ENCODE measurements at places on chromosomes 5 and 9. TPM values are rescaled to one million over a fixed set of nuclear protein-coding genes. Genes with fewer than 3 reads are reported as not detected.

SAXO1 gene
- total RNA-seq = not detected

SLCO4C1 gene
- total RNA-seq = not detected

ZFP2 gene
- 0.65 TPM for total RNA-seq

SPATA31E1 gene
- total RNA-seq = not detected

SMC5 gene
- total RNA-seq = 19.8 TPM

CTNND2 gene
- total RNA-seq = not detected

ACO1 gene
- total RNA-seq = 48.0 TPM

MTREX gene
- total RNA-seq = 162 TPM

PCDHA8 gene
- 0.15 TPM for total RNA-seq

FAXDC2 gene
- total RNA-seq = 4.1 TPM

CARD6 gene
- 20.5 TPM for total RNA-seq

GPR150 gene
- 0.30 TPM for total RNA-seq

PCDHA1 gene
- 0.32 TPM for total RNA-seq

IL3 gene
- not detected for total RNA-seq

BOD1 gene
- total RNA-seq = 82.2 TPM

ANKDD1B gene
- total RNA-seq = under 0.01 TPM

NIPAL4 gene
- total RNA-seq = not detected

STOM gene
- total RNA-seq = 266 TPM

C9orf50 gene
- not detected for total RNA-seq

N4BP3 gene
- total RNA-seq = 28.1 TPM

PITX1 gene
- total RNA-seq = 0.32 TPM

FBXL17 gene
- 3.2 TPM for total RNA-seq

PHF24 gene
- total RNA-seq = not detected

GARIN3 gene
- not detected for total RNA-seq

CCL27 gene
- total RNA-seq = not detected

ZFAND5 gene
- 82.2 TPM for total RNA-seq

NR2F1-AS1 gene
- 12.2 TPM for total RNA-seq

LCN12 gene
- total RNA-seq = not detected

ANKRD20A1 gene
- total RNA-seq = 0.32 TPM

ATG12 gene
- 42.2 TPM for total RNA-seq

GRXCR2 gene
- not detected for total RNA-seq

ARHGEF28 gene
- 77.3 TPM for total RNA-seq

CA9 gene
- 0.15 TPM for total RNA-seq

GOLGA2 gene
- total RNA-seq = 66.3 TPM

AIF1L gene
- total RNA-seq = 16.4 TPM

PCDHB5 gene
- total RNA-seq = 0.46 TPM

OLFM1 gene
- total RNA-seq = 2.0 TPM

NMUR2 gene
- total RNA-seq = not detected

KCNMB1 gene
- total RNA-seq = 0.32 TPM

MARCOL gene
- total RNA-seq = not detected

CHSY3 gene
- total RNA-seq = 21.9 TPM

SPINK14 gene
- not detected for total RNA-seq

G3BP1 gene
- total RNA-seq = 233 TPM

PCDHGB5 gene
- total RNA-seq = 6.1 TPM

PHYHD1 gene
- not detected for total RNA-seq

CNTNAP3B gene
- 37.0 TPM for total RNA-seq

AJM1 gene
- 0.61 TPM for total RNA-seq

CDK7 gene
- total RNA-seq = 64.3 TPM

LAMC3 gene
- under 0.01 TPM for total RNA-seq

SPATA31A3 gene
- total RNA-seq = not detected

GCNT4 gene
- 0.30 TPM for total RNA-seq

SIT1 gene
- total RNA-seq = not detected

TERT gene
- not detected for total RNA-seq

FAM221B gene
- not detected for total RNA-seq

SHB gene
- total RNA-seq = 10.4 TPM

SLC6A3 gene
- not detected for total RNA-seq

FREM1 gene
- total RNA-seq = under 0.01 TPM

FRMD3 gene
- 0.76 TPM for total RNA-seq

BAG1 gene
- total RNA-seq = 39.1 TPM

SCAI gene
- 3.6 TPM for total RNA-seq

Data from epithelial cell of umbilical artery (primary cell).